ENCODE measurements at places on chromosomes 3 and 15.

DNA sequence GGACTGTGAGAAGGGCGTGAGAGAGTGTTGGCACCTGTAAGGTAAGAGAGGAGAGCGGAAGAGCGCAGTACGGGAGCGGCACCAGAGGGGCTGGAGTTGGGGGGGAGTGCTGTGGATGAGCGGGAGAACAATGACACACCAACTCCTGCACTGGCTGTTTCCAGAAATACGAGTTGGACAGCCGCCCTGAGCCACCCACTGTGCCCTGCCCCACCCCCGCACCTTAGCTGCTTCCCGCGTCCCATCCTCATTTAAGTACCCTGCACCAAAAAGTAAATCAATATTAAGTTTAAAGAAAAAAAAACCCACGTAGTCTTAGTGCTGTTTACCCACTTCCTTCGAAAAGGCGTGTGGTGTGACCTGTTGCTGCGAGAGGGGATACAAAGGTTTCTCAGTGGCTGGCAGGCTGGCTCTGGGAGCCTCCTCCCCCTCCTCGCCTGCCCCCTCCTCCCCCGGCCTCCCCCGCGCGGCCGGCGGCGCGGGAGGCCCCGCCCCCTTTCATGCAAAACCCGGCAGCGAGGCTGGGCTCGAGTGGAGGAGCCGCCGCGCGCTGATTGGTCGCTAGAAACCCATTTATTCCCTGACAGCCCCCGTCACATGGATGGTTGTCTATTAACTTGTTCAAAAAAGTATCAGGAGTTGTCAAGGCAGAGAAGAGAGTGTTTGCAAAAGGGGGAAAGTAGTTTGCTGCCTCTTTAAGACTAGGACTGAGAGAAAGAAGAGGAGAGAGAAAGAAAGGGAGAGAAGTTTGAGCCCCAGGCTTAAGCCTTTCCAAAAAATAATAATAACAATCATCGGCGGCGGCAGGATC lies at the start of gene SOX2:
TSS of gene SOX2 (plus strand) at position 601 of the 811 bp plus-strand sequence. CDS start 436 bp downstream, outside the sequence.
- no peak for DNase-seq

GRCh38 chr3:86990012-86990733 lies 776 bp downstream of the VGLL3 start:
- DNase-seq, result no peak

DNA sequence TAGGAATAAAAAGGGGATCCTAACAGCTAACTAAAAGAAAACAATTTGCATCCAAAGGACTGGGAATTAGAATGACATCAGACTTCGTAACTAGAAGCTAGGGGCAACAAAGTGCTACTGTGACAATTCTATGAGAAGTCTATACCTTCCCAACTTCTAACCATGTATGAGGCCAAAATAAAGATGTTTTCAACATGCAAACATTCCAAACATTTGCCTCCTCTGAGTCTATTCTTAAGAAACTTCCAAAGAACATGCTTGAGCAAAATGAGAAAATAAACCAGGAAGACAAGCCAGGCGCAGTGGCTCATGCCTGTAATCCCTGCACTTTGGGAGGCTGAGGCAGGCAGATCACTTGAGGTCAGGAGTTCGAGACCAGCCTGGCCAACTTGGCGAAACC lies 13.1 kb upstream of the RNF7 start:
- DNase-seq, result no peak

DNA sequence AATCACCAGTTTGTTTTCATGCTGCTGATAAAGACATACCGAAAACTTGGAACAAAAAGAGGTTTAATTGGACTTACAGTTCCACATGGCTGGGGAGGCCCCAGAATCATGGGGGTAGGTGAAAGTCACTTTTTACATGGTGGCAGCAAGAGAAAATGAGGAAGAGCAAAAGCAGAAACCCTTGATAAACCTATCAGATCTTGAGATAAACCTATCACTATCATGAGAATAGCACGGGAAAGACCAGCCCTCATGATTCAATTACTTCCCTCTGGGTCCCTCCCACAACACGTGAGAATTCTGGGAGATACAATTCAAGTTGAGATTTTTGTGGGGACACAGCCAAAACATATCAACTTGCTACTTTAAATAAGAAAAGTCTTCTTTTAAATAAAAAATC lies 28.9 kb downstream of the CD200R1L start:
- DNase-seq, result no peak

- DNase-seq, result no peak
Measured at GRCh38 chr15:95249524-95249923, 1018.2 kb downstream of the MCTP2 start.

DNA sequence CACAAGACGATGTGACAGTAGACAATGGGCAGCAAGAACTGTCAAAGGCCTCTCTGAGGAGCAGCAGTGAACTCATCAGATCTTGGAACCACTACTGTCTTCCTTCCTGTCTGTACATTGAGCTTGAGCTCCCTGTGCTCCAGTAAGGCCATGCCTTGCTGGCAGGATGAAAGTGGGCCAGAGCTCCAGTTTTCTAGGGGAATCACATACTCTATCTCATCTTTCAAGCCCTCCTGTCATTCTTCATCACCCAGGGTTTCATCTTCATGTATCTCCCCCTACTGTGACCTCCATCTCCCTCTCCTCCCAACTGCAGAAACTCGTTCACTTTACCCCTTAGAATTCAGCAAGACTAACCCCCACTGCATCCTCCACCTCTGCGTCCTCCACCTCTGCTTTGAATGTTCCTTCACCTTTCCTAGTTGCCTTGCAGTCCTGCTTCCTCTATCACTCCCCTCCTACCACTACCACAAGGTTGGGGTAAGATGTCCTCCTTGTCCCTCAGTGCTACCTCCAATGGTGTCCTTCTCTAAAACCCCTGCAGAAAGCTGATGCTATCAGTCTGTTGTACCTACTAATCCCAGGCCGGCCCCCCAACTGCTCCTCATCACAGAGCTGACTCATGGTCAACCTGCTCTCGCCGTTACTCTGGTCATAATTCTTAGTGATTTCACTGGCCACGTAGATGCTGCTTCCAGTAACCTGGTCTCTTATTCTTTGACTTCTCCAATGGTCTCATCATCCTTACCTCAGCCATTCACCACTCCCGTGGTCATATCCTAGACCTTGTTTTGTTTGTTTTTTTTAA lies 22.3 kb downstream of the NKIRAS1 start:
- DNase-seq, result no peak

GRCh38 chr3:15815696-15816095 lies 17.9 kb upstream of the ANKRD28 start:
- peak; percentile 53 for DNase-seq

GRCh38 chr3:42852441-42852840 lies 23.2 kb downstream of the CYP8B1 start:
- no peak for DNase-seq

All from CD8-positive, alpha-beta T cell (primary cell).